Esophagus mucosa (tissue), 1 donor: ENCODE measurements at places on chromosomes 5 and 9.
A peak's percentile ranks its signal among the peaks of the same experiment; 100 is the strongest.

- no peak for ATAC-seq
Observed at GRCh38 chr5:102955488-102955887, 164.4 kb downstream of the GIN1 start.

DNA sequence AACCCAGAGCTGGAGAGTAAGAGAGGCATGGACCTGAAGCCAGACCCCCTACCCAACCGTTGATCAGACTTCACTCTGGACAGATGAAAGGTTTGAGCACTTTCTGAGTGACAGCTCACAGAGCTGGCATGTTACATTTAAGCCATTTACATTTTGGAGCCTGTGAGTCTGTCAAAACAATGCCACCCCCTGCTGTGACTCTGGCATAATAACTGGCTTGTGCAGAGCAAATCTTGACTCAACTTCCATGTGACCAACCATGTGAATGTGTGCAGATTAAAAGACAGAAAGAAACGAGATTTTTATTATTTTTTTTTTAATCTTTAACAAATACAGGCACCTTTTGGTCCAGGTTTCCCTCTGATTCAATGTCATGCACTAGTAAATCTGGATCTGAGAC lies 48.5 kb downstream of the MFAP3 start:
- no peak for ATAC-seq

DNA sequence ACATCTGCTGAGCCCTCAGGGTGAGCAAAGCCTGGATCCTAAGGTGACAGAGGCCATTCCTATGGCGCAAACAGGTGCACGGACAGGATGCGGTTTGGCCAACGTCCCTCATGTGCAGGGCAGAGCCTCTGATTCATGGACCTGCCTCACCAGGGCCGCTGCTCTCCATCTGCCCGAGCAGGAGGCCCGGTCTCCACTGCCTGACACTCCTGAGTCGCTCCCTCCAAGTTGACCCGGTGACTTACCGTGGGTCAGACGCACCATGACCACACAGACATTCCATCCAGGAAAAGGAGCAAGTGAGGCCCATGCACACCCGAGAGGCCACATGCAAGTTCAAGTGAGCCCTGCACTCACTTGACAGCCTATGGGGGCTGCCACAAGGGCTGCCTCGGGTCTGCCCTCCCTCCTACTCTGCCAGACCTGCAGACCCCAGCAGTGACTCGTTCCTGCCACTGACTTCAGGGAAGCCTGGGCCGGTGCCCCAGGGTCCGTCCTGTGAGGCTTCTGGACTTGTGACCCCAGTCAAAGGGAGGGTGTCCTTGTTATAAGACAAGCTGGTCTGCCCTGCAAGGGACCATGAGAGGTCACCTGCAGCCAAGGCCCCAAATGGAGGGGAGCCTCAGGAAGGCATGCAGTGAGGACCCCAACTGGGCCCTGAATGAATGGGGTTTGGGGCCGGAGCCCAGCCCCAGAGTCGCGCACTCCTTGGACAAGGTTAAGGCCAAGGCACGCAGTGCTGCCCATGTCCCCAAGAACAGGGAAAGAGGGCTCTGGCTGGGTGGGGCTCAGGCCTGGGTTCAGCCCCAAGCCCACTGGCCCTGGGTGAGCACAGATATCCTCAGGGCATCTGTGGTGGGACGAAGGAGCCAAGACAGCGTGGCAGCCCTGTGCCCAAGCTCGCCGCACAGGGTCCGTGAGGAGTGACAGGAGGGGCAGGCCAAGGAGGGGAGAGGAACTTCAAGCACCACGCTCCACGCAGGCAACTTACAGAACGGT lies 10.1 kb downstream of the BRD3OS start:
- peak; percentile 6 for ATAC-seq

DNA sequence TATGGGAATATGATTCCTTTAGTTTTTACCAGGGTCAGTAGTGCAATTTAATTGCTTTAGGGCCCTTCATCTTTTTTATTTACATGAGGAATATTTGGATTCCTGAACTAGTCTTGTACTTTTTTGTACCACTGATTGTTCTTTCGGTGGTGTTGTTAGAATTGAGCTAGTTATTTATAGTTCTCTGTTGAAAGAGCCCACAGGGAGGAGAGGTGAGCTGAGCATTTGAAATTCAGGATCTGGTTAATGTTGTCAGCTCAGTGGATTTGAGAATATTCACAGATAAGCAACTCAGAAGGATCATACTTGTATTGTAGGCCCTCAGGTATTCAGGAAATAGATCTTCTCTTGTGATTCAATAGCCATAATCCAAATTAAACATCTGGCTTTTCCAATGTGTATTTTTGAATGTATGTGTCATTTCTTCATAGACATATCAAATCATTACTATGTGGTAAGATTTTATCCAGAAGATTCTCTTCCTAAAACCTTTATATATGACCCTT lies 613.2 kb downstream of the ISL1 start:
- no peak for ATAC-seq

GRCh38 chr9:18260521-18260920 lies 213.4 kb upstream of the ADAMTSL1 start:
- no peak for ATAC-seq

DNA sequence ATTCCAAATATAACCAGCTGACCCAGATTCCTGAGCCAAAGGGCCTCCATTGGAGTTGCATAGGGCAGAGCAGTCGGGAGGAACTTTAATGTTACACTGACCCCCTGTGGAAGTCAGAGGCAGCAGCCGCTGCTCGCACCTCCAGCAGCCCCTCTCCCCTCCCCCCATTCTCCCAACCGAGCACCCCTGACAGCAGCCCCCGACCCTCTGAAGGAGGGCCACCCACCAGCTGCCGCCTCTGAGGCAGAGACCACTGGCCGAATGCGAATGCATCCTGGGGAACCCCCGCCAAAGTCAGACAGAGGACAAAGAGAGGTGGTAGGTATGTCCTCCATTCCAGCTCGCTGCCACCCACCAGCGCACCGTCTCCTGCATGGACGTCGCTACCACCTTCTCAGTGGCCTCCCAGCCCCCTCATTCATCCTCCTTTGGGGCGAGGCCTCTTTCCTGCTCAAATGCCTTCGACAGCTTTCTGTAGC lies 231.0 kb downstream of the CDK5RAP2 start:
- peak; percentile 64 for ATAC-seq

DNA sequence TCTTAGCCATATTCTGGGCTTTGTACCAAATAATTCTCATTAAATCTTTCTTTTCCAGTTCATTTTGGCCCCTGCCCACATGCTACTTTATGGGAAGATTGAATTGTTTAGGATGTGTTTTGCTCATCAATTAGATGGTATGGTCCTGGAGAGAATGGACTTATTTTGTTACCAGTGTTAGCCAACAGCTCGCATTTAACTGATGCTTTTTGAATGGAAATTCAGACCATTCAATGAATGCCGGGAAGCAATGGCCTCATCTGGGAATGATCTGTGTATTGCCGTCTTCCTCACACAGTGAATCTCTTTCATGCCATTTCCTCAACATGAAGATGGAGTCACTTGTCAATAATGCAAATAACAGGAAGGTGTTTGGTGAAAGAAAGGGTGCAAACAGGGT lies 370.6 kb upstream of the PIK3R1 start:
- ATAC-seq = no peak

GRCh38 chr5:122137702-122138101 lies 8.4 kb downstream of the ZNF474 start:
- ATAC-seq = no peak

GRCh38 chr9:79662537-79662956 lies 90.8 kb downstream of the TLE4 start:
- ATAC-seq = no peak

- no peak for ATAC-seq
Observed at GRCh38 chr5:37836592-37837413, 3.0 kb downstream of the GDNF start.

DNA sequence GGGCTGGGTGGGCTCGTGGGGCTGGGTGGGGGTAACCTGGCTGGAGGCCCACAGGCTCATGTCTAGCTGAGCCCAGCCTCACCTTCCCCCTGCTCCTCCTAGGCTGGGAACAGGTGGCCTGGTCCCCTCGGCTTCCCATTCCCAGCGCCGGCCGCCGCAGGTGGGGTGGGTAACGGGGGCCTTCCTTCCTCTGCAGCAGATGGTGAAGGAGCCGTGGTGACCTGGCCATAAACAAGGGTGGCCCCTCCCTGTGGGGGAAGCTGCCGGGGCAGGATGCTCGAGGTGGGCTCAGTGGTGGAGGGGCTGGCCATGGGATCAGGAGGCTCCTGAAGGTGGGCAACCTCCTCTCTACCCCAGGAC lies 41.0 kb upstream of the EGFL7 start:
- ATAC-seq = no peak

GRCh38 chr9:105093685-105094084 lies 150.8 kb upstream of the SLC44A1 start:
- ATAC-seq = peak; percentile 55

DNA sequence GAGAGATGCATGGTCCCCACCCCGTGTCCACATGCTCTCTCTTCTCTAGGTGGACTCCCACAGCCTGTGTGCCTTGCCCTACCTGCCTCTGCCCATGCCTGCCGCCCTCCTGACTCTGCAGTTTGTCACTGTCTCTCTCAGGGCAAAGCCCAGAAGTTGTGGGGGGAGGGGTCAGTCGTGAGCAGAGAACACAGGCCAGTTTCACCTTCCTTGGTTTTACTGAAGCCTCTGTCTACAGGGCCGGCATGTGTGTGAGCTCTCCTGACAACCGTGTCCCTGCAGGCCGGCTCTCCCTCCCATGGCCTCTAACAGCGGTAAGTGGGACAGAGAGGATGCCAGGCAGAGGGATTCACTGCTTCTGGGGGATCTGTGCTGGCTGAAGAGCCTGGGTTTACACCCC lies 43.5 kb upstream of the SLC25A51 start:
- ATAC-seq = no peak

- ATAC-seq = no peak
Observed at GRCh38 chr9:78167356-78167755, 68.5 kb upstream of the CEP78 start.

GRCh38 chr5:164057121-164057520 lies 551.7 kb downstream of the MAT2B start:
- no peak for ATAC-seq

GRCh38 chr5:37787742-37788141 lies 52.1 kb downstream of the GDNF start:
- no peak for ATAC-seq

DNA sequence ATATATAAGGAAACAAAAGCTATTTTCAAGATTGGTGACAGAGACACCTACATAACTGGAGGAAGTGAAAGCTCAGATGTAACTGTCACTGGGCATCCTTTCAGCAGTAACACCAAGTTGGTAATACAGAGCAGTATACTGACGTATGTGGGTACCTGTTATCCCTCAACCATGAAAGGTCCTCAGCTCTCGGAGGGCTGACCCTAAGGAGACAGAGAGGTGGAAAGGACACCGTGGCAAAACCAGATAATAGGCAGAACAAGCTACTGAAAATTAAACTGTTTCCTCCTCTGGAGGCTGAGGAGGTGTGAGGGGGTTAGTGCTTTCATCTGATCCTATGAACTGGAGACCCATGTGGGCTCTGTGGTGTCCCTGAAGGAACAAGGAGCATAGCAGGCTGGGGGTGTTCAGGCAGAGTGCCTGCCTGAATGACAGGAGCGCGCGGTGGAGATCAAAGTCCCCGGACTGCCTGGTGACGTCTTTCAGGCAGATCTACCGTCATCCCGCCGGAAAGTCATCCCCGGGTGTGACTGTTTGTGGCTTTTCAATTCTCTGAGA lies 130.2 kb upstream of the FSTL4 start:
- no peak for ATAC-seq

DNA sequence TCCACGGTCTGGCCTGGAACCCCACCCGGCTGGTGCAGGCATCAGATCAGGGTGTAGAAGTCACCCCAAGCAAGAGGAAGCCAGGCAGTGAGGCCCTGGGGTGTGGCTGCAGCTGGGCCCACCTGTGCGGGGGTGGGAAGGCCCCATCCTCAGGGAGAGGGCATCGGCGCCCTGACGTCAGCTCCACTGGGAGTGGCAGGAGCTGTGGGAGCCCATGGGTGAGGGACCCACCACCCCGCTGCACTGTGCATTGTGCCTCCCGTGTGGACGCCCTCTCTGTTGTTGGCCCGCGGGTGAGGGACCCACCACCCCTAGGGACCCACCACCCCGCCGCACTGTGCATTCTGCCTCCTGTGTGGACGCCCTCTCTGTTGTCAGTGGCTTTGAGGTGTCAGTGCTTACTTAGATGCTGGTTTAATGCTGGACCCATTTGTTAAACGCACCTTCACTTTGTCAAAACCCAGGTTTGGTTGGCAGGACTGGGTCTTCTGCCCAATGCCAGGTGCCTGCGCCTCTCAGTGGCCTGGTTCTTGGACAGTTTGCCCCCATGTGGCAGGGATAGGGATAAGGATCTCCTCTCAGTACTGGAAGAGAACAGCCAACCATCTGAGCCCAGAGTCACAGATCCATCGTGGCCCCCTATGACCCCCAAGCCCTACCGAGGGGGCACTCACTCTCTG lies 6.9 kb upstream of the EXOC3 start:
- peak; percentile 49 for ATAC-seq

GRCh38 chr5:145978708-145979107 lies 42.3 kb downstream of the SH3RF2 start:
- no peak for ATAC-seq

- no peak for ATAC-seq
Observed at GRCh38 chr9:82443312-82443711, 454.7 kb downstream of the SPATA31D1 start.

DNA sequence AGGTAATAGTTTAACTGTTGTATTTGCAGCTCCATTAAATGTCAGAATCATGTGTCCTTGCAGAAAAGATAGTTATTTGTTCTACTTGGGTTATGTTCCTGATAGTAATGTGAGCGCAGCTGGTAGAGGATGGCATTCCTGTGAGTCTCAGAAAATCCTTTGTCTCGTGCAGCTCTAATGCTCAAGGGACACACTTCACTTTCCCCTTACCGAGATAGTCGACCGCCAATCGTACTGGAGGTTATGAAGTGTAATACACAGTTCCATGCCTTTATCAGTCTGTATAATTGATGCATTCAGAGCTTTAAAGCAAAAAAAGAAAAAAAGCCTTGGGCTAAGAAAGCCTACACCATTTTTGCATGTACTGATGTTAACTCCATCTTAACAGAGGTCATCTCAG lies 60.2 kb upstream of the SRP19 start:
- ATAC-seq = no peak

- ATAC-seq = no peak
Observed at GRCh38 chr5:40570408-40571129, 109.1 kb upstream of the PTGER4 start.

DNA sequence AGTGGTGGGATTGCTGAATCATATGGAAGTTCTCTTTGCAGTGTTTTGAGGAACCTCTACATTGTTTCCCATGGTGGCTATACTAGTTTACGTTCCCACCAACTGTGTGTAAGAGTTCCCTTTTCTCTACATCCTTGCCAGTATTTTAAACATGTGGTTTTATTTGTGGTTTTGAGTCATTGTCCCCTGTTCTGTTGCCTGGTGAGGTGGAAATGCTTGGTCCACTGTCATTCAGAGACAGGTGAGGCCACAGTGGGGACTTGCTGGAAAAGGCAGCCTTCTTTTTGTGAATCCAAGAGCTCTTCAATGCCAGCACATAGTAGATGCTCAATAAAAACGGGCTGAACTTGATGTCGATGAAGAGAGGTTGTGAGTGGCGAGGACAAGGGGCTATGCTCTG lies 44.2 kb downstream of the SH3PXD2B start:
- ATAC-seq = no peak

- ATAC-seq = peak; percentile 24
Observed at GRCh38 chr5:4544049-4544670, 596.0 kb upstream of the ADAMTS16 start.
